ENCODE measurements at places on chromosomes 11 and 22.

GRCh38 chr22:39470451-39471291 lies 13.9 kb downstream of the MGAT3 start:
- DNase-seq = no peak

DNA sequence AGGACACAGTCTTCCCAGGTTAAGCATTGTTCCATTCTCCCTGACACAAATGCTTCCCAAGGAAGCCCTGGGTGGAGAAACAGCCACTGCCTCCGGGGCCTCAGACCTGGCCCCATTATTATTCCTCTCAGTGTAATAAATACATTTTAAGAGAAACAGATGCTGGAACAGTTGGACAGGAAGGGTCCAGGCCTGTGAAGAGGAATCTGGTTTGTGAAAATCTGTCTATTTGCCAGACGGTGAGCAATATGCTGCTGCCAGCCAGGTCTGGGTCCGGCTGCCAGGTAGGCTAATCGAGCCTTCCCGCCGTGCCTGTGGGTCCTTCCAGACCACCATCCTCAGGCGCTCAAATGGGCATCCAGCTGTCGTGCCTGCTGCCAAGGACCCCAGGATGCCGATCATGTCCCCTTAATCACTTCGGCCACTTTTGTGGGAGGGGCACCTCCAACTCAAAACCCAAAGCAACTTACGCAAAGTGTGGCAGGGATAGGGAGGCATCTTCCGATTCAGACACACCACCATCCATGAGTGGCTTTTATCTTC lies 528.4 kb downstream of the MIAT start:
- DNase-seq = no peak

GRCh38 chr11:112797648-112798293 lies 163.4 kb upstream of the NCAM1 start:
- DNase-seq = no peak

- no peak for DNase-seq
Observed at GRCh38 chr11:121376130-121376529, 76.0 kb upstream of the SORL1 start.

GRCh38 chr22:23888615-23889401 lies 5.4 kb upstream of the MIF start:
- peak; percentile 35 for DNase-seq

DNA sequence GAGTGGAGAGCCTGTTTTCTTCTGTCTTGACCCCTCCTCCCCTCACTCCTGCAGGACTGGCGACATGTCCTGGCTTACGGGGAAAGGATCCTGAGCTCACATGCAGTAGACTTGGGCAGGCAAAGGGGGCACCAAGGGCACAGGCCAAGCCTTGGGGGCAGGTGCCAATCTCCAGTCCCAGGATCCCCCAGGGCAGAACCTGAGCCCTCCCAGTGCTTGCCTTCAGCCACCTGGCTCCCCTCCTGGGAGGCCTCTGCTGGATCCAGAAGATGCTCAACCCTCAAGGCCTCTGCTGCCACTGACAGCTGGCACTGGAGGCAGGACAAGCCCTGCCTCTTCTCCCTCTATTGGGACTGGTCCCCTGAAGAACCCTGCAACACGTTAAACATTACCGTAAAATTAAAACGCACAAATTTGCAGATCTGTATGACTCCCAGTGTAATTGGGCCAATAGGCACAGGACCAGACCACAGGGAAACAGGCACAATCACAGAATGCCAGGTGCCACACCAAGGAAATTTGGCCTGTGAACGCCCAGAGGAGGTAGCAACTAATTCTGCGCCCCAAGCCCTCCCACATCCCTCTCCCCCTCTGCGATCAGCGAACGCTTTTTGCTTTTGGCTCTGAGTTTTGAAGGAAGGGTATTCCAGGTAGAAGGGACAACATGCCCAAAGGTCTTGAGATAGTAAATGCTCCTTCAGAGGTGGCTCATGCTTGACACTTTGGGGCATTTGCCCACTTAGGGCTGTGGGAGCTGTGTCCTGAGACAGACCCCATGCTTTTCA lies 967 bp upstream of the LZTR1 start:
- no peak for DNase-seq

GRCh38 chr11:36492724-36493304 lies 17.3 kb downstream of the TRAF6 start:
- DNase-seq = peak; percentile 61

Data from EL (cell line).